ENCODE measurements at places on chromosomes 11 and 22.

- DNase-seq, result no peak
These were observed 729 bp upstream of the CHKB start for GRCh38 chr22:50583294-50583861.

GRCh38 chr11:70760416-70761020 is 362.2 kb downstream of the CTTN start:
- no peak for DNase-seq

DNA sequence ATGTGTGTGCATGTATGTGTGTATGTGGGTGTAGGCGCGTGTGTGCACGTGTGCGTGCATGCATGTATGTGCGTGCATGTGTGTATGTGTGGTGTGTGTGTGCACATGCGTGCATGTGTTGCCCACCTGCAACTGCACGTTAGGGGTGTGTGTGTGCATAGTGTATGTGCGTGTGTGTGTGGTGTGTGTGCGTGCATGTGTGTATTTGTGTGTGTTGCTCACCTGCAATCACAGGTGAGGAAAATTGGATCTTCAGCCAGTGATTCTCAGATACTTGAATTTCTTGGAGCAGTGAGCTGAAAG is 54.3 kb downstream of the ST14 start:
- DNase-seq, result no peak

GRCh38 chr11:47222696-47223095 is 7.9 kb downstream of the DDB2 start:
- no peak for DNase-seq

DNA sequence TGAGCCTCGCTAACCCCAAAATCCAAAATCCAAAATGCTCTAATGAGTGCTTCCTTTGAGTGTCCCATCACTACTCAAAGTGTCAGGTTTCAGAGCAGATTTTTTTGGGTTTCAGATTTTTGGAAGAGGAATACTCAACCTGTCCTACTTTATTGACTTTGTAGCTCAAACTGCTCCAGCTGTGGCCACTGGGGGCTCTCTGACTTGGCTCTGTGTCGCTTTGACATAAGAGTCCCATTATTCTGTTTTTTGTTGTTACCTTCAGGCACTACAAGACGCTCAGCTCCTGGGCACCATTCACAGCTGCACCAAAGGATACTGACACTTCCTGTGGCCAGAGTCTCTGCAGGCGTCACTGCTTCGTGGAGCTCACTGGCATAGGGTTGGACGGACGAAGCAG is 41.1 kb downstream of the PHF21B start:
- no peak for DNase-seq

- DNase-seq, result no peak
These were observed 52.2 kb downstream of the NUP98 start for GRCh38 chr11:3745161-3745560.

- DNase-seq, result no peak
These were observed 8.3 kb downstream of the KIRREL3 start for GRCh38 chr11:126992065-126992803.

- DNase-seq, result no peak
These were observed 5.9 kb downstream of the TMEM121B start for GRCh38 chr22:17115236-17115635.

DNA sequence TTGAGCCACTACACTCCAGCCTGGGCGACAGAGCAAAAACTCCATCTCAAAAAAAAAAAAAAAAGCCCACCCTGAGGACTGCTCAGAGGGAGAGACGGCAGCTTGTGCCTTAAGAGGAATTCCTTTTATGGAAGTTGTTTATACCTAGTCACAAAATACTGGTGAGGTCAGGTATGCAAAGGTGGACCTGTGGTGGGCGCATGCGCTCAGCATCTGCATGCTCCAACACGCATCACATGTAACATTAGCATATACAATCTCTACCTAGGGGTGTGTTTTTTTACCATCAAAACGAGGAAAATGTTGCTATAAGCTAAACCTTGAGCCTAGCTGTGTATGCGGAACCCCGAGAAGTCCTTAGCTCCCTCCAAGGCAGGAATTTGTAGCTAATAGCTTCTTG is 6.8 kb upstream of the SART1 start:
- no peak for DNase-seq

DNA sequence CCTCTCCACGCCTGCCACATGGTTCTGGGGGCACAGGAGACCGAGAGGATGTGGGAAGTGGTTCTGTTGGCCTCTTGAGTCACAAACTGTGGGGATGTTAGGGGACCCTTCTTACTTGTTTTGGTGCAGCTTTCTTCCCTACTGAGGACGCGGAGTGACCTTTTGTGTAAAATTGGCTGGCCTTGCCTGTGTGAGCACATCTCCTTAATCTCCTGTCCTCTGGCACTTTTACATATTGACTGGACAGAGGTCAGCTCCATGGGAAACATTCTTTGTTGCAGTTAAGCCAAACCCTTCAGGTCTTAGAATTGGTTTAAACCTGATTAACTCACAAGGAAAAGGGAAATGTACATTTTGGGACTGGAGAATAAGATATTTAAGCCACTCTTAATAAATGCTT is 51.2 kb upstream of the TENM4 start:
- DNase-seq, result no peak

DNA sequence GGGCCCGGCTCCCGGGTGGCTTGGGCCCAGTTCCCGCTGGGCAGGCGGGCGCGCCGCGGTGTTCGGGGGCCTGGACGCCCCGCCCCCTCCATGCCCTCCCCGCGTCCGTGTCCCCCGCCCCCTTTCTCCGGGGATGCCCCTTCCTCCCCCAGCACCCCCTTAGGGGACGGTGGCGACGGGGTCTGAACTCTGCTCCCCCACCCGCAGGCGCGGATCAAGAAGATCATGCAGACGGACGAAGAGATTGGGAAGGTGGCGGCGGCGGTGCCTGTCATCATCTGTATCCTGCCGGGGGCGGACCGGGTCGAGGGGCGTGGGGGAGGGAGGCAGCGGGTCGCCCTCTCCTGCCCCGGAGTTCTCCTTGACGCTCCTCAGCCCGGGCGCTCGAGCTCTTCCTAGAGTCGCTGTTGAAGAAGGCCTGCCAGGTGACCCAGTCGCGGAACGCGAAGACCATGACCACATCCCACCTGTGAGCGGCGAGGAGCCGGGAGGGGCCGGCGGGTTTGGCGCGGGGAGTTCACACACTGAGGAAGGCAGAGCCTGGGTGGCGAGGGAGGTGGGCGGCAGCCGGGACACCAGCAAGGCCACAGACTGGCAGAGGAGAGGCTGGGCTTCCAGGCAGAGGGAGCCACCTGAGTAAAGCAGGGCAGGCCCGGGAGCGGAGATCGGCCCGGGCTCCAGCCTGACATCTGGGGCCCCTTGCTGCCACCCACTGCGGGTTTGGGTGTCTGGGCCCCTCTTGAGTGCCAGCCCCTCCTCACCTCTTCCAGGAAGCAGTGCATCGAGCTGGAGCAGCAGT is 546 bp downstream of the DRAP1 start:
- DNase-seq, result peak; percentile 79

DNA sequence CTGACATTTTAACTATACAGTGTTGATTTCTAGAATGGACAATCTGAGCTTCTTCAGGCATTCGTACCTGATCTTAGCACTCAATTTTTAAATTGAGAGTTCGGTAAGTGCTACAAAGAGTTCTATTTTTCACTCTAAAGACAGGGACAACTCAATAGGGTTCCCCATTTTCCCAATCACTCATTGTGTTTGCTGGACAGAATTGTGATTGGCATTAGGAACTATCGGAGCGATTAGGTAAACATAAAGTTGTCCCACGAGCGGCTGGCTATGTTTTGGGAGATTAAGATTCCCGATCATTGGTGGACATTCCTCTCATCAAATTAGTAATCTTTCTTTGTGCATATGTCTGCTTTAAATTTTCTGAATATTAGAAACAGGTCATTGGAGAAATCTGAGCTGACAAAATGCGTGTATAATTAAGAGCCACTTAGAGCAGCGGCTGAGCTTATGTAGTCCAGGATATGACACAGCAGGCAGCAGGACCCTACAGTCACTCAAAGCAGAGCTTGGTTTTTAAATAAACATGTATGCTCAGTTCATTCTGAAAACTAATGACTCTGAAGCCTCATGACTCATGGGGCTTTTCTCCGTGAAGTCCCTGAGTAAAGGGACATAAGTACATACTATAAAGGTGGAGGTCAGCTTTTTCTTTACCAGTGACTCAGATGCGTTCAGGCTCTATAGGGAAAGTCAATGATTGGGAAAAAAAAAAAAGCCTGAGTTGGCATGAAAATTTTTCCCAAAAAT is 109.4 kb downstream of the GRIA4 start:
- no peak for DNase-seq

DNA sequence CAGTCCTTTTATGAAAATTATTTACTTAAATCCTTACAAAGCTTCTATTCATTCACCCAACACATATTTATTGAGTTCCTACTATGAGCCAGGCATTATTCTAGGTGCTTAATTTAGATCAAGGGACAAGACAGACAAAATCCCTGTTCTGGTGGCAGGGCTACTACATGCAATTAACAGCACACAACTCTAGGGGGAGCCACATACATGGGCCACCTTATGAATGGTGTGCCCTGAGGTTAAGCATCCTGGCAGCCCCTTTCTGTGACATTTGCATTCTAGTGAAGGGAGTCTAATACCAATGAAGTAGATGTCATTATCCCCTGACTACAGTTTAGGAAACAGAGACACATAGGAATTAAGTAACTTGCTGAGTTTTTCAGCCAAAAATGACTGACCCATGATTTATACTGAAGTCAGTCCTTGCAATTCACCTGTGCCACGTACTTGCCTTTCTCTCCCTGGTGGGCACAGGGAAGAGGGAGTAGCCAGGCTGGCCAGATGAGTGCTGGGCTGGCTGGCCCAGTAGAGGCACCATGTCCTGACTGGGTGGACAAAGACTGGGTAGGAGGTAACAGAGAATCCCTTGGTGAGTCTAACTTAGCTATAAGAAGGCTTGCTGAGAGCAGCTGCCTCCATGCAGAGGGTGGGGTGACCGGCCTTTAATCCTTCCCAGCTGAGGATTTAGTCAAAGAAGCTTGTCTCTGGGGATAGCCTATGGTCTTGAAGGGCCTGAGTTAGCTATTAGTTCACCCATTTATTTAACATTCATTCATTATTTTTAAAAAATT is 52.0 kb upstream of the ELF5 start:
- DNase-seq, result peak; percentile 26

DNA sequence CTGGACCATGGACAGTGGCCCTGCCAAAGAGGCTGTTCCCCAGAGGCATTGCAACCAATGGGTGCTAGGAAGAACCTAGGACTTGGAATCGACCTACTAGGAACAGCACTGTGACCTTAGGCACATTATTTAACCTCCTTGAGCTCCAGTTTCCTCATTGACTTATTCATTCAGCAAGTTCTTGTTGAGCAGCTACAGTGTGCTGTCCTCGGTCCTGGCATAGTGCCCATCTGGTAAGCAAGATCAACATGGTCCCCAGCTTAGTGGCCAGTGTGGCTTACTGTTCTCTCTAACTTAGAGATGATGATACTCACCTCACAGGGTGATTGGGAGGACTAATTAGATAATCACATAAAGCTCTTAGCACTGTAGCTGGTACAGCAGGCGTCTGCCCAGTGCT is 8.2 kb downstream of the ABCG4 start:
- DNase-seq, result no peak

DNA sequence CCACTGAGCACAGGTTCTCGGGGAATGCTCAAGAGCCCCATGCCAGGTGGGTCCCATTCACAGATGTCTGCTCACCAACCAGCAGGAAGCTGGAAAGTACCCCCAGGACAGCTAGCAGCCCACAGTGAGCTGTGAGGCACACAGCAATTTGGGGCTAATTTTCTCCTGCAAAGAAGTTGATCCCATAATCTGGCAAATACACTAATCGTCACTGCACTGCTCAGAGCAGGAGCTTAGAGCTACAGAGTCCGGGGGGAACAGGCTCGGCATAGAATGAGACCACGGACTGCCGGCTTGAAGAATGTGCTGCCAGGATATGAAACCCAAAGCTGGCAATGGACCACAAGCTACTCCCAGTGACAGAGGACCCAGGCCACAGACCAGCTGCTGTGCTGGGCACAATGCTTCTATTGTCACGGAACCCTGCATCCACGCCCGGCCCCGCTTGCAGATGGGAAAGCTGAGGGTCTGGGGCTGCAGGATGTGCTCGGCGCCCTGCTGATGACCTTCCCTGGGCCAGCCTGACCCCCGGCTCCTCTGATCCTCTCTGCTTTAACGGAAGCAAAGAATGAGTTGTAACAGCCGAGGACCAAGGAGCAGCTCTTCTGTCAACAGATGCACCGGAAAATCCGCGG is 239.7 kb downstream of the CTTN start:
- DNase-seq, result no peak

DNA sequence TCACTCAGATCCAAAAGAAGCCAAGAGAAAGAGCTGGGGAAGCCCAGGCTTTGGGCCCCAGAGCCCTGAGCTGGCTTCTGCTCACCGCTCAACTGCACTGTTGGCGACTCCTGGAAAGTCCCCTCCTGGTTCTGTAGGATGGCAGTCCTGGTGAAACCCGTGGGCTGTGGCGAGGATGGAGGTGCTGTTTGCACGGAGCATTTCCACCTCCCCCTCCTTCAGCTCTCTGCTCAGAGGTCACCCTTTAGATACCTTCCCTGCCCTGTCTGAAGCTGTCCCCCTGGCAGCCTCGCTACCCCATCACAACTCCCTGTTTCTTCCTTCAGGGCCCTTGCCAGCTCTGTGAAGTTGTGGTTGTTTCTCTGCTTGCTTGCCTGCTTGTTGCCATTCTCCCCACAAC is 97.8 kb downstream of the MYO18B start:
- DNase-seq, result no peak

DNA sequence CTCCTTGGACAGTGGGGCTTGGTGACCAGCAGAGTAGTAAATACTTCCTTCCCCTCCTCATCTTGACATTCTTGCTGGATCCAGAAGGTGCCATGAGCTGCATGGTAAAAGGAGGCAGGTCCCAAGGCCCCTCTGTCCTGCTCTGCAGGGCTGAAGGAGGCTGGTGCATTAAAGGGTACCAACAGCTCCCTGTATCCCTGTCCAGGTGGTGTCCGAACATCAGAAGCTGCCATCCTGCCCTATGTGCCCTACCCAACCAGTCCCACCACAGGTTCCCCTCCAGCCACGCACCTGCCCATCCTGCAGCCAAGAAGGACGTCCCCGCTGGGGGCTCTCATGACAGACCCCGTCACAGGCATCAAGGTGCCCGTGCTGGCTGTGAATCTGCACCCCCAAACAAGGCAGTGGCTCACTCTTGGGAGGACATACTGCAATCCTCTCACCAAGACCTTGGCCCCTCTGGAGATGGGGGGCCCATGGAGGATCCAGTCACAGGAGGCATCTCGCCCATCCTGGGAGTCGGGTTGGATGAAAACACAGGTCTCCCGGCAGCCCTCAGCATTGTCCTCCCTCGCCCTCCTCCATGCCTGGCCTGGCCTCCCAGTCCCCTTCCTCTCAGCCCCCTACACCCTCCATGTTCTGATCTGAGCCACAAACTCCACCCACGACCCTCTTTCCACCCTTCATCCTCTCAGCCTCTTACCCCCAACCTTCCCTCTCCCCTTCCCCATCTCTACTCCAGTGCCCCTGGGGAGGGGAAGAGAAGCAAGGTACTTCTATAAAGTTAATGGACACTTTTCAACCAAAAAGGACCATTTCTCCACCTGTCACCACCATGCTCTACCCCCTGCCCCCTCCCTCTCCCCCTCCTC is 55.1 kb downstream of the BTG4 start:
- DNase-seq, result no peak

- DNase-seq, result peak; percentile 38
These were observed 669 bp downstream of the MICAL3 start for GRCh38 chr22:18023509-18024275.

GRCh38 chr11:107590460-107591377 is at the start of gene ELMOD1:
ELMOD1 (plus strand) TSS chr11:107591147; CDS start chr11:107618190, 27,043 bp downstream.
- peak; percentile 56 for DNase-seq
